Hematopoietic multipotent progenitor cell treated with erythropoietin and hydrocortisone succinate and interleukin-3 and kit ligand, for 8 days (in vitro differentiated cells): ENCODE measurements at places on chromosomes 1 and 21.

DNA sequence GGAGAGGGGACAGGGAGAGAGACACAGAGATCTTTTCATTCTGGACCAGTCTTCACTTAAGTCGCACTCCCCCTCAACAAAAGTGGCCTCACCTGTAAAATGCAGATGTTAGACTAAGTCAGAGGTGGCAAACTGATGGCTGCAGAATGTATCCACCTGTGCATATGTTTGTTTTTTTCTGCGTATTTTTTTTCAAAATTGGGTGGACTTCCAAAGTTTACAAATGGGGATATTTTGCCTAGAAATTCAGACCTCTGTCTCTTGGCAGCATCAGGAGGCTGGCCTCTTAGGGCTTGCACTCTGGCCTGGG is 525.0 kb downstream of the MATN1 start:
- no peak for DNase-seq

GRCh38 chr1:119367432-119368124 is 1.0 kb upstream of the HAO2 start:
- peak; percentile 20 for DNase-seq

DNA sequence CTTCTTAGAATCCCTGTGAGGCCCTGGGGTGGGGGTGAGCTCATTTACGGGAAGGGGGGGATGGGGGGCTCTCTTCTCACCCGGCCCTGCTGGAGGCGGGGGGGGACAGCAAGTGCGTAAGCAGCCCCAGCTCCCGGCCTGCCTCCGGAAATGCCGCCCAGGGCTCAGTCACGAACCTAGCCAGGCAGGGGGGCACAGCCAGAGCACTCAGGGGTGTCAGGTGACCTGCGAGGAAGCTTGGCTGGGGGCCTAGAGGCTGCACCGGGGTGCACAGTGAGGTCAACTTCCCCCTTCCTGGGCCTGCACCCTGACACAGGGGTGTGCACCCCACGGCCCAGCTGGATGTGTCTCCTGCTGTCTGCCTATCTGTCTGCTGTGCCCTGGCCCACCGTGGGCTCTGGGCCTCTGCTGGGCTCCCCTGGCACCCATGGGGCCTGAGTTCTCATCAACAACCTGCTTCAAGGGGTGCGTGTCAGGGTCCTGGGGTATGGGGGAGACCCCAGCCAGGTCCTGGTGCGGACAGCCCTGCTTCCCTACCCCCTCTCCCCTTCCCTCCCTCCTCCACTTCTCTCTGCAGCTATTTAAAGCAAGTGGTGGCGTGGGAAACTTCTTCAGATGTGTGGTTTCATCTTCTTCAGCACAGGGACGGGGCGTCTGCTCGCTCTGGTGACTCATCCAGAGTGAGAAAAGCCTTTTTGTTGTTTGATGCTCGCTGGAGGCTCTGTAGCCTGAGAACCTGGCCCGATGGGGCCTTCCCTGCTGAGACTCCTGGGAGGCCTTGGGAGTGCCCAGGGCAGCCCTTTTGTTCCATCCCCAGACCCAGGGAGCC is 92.5 kb upstream of the RUNX3 start:
- DNase-seq, result peak; percentile 57

GRCh38 chr1:197440715-197441114 is 172.7 kb downstream of the CRB1 start:
- no peak for DNase-seq

DNA sequence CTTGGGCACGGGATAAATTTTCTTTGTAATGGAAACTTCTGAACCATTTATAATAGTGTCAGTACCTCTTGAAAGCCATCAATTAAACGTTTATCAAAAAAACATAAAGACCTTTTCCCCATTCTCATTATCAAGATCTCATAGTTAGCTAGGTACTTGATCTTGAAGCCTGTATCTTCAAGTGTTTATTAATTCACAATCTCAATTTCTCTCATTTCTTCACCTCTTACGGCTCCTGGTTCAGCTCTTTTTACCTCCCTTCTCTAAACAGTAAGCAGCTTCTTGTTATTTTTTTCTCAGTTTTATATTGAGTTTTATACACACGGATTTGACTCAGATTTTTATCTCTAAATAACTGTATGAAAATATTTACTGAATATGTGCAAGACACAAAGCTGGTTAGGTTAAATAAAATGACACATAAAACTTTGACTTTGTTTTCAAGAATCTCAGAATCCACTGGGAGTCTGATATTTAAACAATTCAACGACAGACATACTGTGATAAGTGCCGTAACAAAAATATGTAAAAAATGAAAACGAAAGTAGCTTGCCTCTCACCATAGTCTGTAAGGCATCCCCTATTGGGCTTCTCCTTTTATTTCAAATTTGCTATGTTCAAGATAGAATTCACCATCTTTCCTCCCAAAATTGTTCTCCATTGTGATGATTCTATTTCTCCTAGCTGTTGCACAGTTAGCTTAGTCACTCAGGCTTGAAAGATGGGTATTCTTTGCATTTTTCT is 411.6 kb upstream of the ZRANB2 start:
- no peak for DNase-seq
